ENCODE measurements at places on chromosomes 1 and 21.

DNA sequence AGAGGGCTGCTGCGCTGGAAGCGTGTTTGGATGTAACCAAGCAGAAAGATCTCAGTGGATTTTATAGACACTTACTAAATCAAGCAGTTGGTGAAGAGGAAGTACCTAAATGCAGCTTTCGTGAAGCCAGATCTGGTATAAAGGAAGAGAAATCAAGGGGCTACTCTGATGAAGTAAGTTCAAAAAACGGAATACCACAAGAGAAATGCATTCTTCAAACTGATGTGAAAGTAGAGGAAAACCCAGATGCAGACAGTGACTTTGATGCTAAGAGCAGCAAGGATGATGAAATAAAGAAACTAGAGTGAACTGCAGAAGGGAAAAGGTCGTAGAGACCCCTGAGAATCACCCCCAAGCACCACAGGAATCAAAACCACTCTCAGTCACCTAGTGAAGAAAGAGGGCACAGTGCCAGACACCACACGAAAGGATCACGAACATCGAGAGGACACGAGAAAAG lies 40.8 kb upstream of the NEXN start:
- no peak for DNase-seq

GRCh38 chr1:19484338-19484797 lies 971 bp downstream of the CAPZB start:
- DNase-seq: no peak

DNA sequence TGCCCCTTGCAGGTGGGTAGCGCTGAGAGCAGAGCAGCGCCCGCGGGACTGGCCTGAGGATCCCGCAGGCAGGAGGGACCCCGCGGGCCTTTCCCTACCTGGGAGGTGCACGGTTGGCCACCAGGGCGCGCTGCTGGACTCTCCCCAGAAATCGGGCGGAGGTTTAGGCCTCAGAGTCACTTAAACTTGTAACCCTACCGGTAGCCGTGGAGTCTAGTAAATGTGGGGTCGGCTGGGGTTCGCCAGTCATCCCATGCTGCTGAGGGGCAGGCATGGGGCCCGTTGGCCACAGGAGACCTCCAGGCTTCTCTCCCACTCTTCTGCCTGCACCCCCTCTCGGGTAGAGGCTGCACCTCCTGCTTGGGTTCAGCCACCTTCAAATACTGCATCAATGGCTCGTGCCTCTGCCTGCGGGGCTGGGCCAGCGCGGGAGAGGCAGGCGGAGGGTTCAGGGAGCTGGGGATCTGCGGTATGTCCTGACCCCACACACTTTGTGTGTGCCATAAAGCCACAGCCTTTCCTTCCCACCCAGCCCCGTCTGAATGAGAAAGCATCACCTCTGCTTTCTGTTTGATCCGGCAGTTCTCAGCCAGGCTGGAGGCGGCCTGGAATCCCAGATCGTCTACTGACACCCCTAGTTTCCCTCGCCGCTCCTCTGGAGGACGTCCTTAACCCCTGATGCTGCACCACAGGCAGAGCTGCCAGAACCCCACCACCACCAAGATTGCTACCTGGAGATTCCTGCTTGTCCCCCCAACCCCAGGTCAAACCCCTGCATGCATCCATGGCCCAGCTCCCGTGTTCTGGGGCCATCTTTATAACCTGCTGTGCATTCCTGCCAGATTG lies 12.3 kb upstream of the GSTM4 start:
- DNase-seq: no peak

DNA sequence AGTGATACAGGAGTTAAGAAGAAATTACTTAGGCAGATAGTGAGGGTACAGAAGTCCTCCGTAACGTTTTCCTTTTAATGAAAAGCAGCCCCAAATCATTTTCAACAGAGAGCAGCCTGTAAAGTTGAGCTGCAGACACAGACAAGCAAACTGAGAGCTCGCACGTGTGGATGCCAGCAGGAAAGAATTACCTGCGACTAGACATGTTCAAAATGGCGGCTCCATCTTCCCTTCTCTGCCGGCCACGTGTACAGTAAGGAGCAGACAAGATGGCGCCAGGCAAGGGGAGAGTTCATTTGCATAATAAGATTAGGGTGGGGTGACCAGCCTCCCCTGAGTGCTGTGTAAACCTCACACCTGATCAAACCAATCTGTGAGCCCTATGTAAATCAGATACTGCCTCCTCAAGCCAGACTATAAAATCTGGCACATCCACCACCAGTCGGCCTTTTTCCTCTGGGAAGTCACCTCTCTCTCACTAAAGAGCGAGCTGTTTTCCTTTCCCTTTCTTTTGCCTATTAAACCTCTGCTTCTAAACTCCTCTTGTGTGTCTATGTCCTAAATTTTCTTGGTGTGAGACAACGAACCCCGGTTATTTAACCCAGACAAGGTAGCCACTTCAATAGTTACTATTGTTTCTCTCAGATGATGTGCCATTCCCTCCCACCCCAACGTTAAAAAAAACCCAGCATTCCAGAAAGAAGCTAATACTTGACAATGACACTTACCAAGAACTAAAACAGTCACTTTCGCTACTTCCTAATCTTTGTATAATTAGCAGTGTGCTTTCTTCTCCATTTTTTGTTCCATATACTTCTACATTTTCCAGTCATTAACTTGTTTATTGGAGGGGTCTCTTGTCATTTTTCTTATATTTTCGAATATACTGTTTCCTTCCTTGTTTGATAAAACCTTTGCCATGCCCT lies 27.4 kb downstream of the DUSP10 start:
- no peak for DNase-seq

DNA sequence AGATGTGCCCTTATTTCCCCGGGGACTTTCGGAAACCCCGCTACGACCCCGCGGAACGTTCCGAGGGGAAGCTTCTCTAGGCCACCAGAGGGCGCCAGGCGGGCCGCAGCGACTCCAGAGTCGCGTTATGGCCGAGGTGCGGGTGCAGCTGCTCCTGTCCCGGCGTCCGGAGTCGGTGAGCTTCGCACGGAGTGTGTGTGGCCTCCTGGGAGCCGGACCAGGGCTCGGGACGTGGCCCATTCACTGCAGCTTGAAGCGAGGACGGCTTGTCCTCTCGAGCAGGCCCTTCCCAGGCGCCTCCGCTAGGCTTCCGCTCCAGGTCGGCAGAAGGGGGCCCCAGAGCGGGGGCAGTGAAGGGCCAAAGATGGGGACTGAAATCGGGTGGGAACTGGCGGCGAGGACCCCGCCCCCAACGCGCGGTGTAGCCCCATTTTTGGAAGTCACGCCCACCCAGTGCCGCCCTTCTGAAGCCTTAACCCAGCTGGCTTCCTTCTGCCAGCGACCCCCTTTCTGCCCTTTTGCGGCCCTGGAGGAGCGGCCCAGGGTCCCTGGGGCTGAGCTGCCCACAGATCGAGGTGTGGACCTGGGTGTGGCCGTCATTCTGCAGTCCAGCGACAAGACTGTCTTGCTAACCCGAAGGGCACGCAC lies at the start of gene NUDT17:
TSS of gene NUDT17 (plus strand) at position 117 of the 648 bp plus-strand sequence. CDS start at position 128, 11 bp downstream.
- DNase-seq: no peak

- no peak for DNase-seq
These were observed 80.4 kb downstream of the KCND3 start for GRCh38 chr1:111909030-111909429.

GRCh38 chr21:45920824-45921600 lies 60.6 kb upstream of the COL6A1 start:
- no peak for DNase-seq

- no peak for DNase-seq
These were observed 4.5 kb downstream of the E2F2 start for GRCh38 chr1:23526329-23527041.

GRCh38 chr1:84271441-84272151 lies 29.9 kb upstream of the SAMD13 start:
- DNase-seq: no peak

- no peak for DNase-seq
These were observed 21.8 kb downstream of the C1orf21 start for GRCh38 chr1:184408580-184408979.

GRCh38 chr1:56979986-56980755 lies 14.4 kb upstream of the C8B start:
- no peak for DNase-seq

DNA sequence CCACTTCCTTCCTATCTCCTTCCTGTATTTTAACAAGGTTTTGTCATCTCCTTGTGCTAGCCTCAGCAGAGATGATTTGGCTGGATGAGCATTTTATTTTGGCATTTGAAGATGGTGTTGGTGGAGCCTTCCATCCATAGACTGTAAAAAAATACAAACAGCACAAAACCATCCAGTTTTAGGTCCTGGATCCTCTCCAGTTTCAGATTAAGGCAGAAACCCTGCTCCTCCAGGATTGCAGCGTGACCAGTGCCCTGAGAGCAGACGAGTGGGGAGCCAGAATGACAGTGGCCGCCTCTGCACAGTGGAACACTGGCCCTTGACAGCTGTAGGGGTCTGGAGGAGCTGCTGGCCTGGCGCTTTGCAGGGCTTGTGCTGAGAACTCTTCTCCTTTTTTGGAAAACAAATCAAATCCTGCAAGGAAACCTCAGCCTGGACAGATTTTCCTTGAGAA lies 72.2 kb upstream of the GADD45A start:
- DNase-seq: no peak

DNA sequence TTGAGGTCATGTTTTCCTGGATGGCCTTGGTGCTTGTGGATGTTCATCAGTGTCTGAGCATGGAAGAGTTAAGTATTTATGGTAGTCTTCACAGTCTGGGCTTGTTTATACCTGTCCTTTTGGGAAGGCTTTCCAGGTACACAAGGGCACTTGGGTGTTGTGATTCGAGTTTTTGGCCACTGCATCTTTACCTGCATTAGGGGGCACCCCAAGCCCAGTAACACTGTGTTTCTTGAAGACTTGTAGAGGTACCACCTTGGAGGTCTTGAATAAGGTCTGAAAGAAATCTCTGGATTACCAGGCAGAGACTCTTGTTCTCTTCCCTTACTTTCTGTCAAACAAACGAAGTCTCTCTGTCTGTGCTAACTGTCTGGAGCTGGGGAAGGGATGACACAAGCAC lies 34.4 kb upstream of the ROR1 start:
- no peak for DNase-seq

GRCh38 chr1:40450495-40451237 lies 390 bp downstream of the ZFP69B start:
- DNase-seq: no peak

- DNase-seq: no peak
These were observed 26.3 kb upstream of the IER5 start for GRCh38 chr1:181061891-181062835.

DNA sequence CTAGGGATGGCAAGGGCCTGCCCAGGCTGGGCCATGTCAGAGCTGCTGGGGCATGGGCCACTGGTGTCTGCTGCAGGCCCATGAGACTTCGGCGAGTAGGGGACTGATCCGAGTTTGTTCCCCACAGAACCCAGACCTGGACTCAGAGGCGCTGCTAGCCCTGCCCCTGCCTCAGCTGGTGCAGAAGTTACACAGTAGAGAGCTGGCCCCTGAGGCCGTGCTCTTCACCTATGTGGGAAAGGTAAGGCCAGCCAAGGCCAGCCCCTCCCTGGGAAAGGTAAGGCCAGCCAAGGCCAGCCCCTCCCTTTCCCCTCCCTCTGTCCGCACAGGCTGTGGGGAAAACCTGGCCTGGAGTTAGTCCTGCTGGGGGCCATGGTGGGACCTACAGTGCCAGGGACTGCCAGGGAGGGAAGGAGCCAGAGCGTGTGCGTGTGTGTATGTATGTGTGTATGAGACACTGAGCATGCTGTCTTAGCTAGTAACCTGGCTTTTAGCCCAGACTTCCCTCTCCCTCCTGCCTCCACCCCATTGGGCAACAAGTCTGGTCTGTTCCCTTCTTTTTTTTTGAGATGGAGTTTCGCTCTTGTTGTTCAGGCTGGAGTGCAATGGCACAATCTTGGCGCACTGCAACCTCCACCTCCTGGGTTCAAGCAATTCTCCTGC lies 8.0 kb downstream of the FAAH start:
- DNase-seq: no peak

DNA sequence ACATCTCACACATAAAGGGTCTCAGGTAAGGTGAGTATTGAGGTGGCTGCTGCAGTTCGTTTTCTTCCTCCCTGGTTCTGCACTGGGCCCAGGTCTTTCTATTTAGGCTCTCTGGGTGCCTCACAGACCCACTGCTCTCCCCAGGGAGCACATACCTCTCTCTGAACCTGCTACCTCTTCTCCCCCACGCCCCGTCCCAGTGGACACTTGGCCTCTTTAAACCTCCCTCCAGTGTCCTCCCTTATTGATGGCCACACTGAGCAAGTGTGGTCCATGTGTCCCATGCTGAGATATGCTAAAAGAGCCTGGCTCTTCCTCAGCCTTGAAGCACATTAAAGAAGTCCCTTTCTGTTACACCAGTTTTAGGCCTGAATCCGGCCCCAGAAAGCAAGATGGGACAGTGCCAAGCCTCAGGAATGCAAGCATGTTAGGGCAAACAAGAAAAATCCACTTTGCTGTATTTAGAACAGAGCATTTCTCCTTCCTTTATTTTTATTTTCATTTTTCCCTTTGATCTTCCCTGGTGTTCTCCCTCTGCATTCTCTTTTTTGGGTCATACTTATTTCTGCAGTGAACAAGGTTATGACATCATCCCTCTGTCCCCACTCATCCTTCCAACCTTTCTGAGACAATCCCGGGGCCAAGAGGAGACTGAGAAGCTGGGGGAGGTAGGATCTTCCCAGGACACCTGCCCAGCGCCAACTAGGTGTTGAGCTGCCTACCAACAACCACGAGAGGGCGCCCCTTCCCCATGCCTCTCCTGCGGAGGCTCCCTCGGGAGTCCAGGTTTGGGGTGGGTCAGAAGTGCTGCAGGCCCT lies 5.0 kb upstream of the CHI3L2 start:
- no peak for DNase-seq

GRCh38 chr1:10252508-10252907 lies 42.1 kb downstream of the KIF1B start:
- DNase-seq: no peak

- no peak for DNase-seq
These were observed 26.8 kb downstream of the NFIA start for GRCh38 chr1:61109158-61109557.

DNA sequence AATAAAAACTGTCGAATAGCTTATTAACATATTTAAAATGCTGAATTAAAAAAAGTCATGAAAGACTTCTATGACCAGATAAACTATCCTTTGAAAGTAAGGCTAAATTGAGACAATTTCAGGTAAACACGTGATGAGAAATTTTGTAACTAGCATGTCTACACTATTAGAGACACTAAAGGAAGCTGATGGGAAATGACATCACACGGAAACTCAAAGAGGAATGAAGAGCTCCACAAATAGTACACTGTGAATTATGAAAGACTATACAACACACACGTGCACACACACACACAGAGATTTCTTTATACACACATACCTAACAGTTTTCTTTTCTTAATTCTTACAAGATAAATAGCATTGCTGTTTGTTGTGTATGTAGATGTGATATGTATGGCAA lies 70.9 kb upstream of the PLA2G4A start:
- DNase-seq: no peak

- no peak for DNase-seq
These were observed 111.4 kb downstream of the ZP4 start for GRCh38 chr1:237779356-237779755.

Measured in iPS DF 19.7 (cell line).